Fibroblast of pulmonary artery (primary cell): ENCODE measurements at places on chromosomes 2 and 18.

- DNase-seq: no peak
These were observed 162.3 kb upstream of the REV1 start for GRCh38 chr2:99651930-99652670.

DNA sequence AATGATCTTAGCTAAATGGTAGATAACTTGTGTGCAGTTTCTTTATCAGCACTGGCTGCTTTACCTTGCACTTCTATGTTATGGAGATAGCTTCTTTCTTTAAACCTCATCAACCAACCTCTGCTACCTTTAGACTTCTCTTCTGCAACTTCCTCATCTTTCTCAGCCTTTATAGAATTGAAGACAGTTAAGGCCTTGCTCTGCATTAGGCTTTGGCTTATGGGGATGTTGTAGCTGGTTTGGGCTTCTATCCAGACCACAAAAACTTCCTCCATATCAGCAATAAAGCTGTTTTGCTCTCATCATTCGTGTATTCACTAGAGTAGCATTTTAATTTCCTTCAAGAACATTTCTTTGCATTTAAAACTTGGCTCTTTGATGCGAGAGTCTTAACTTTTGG, 123.7 kb downstream of the PIK3C3 start:
- peak; percentile 57 for DNase-seq

- peak; percentile 71 for DNase-seq
These were observed 9.8 kb upstream of the MREG start for GRCh38 chr2:216023055-216023648.

- no peak for DNase-seq
These were observed 18.9 kb downstream of the CPO start for GRCh38 chr2:206958261-206958660.

DNA sequence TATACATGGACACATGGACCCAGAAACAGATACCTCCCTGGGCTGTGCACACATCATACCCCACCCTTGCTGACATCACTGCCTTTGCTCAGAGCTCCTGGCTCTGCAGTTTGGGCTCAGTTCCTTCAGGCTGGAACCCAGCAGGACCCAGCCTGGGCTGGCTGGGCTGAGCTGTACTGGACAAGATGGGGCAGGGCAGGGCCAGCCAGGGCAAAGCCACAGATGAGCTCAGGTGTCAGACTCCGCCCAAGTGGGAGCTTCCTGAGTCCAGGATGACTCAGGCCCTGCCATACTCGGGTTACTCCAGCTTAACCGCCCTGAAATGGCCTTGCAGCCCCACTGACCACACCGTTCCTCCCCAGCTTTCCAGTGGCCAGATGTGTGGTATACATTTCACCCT, 284.9 kb downstream of the OSR1 start:
- DNase-seq: peak; percentile 16

DNA sequence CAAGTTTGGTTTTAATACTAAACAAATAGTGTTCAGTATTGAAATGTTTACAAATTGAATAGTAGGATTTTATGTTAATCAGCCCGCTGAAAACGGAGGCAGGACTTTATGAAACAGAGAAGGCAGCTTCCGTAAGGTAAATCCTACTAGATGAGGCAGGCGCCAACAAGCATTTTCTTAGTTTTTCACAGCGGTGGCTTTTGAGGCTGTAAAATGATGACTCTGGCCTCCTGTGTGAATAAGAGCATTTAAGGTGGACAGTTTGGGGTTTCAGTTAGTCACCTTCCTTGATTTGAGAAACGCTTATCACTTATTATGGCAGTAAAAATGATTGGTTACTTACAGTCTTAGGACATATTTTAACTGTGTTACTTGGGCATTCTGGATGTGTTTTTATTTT, 212.9 kb downstream of the PTGR3 start:
- no peak for DNase-seq

GRCh38 chr2:239725551-239725890, 299.6 kb downstream of the NDUFA10 start:
- no peak for DNase-seq

GRCh38 chr2:178241844-178242551, 47.7 kb downstream of the OSBPL6 start:
- DNase-seq: peak; percentile 97

- DNase-seq: no peak
These were observed 1146.9 kb upstream of the NRXN1 start for GRCh38 chr2:52178845-52179244.

DNA sequence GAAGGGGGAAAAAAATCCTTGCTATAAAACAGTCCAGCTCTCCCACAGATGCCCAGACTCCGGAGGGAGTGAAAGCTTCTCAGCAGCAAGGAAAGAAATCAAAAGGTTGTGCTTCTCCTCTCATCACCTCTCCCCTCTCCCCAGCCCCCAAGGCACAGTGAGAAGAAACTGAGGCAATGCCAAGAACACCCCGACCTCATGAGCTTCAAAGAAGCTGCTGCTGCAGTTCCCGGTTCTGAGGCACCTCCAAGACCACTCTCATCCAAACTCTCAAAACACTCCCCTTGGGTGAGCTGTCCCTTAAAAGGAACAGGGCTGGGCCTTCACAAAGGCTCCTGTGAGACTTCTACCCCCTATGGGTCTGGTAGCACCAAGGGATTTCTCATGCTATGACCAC, 62.0 kb upstream of the KLF7 start:
- DNase-seq: no peak

GRCh38 chr2:46632349-46632748, 153.0 kb downstream of the TMEM247 start:
- DNase-seq: peak; percentile 84

DNA sequence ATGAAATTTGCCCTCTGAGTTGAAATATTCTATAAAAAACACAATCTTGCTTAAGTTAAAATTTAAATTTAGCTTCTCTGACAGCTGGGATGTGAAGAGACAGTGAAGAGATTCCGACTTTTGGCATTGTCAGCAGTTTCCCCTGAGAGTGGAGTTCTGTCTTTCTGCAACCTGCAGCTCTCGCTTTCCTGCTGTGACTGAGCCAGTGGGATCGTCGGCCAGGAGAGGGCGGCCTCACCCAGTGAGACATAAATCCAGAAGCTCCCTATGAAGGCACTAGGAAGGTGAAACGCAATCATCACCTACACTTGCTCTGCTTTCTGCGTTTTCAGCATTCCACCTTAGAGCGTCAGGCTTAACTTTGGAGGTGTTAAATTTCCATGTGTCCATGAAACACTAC, 75.4 kb upstream of the HNMT start:
- peak; percentile 36 for DNase-seq

DNA sequence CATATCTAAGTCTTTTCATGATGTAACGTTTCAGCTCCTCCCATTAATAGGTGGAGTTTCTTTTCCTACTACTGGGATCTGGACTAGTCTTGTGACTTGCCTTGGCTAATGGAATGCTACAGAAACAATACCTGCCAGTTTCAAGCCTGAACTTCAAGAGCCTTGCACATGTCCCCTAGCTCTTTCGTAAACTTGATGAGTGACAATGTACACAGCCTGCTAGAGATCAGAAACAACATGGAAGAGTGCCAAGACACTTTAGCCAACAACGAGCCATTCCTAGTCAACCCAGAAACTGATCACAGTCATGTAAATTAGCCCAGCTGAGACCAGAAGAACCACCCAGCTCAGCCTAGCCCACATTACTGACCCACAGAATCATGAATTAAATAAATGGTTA, 24.8 kb upstream of the STK39 start:
- DNase-seq: peak; percentile 4

- DNase-seq: no peak
These were observed 4.7 kb upstream of the TEX261 start for GRCh38 chr2:70999362-70999761.

DNA sequence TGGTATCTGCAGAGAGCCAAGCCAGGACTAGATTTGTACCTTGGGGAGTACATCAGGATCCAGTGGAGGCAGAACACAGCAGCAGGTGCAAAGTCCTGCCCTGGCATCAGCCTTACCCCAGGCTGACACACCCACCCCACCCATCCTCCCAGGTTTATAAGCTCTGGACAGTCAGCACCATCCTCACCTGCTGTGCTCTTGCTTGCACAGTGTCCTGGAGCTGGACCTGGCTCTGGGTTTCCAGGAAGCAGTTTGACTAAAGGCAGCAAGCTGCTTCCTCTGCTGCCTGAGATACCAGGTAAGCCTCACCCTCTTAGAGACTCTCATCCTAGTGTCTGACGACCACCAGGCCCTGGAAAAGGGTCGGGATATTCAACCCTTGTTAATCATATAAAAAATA, at the start of gene SULT1C3:
Gene SULT1C3, plus strand, starts transcription at position 183 of the 400 bp plus-strand sequence. CDS start 7,227 bp downstream, outside the sequence.
- DNase-seq: no peak

DNA sequence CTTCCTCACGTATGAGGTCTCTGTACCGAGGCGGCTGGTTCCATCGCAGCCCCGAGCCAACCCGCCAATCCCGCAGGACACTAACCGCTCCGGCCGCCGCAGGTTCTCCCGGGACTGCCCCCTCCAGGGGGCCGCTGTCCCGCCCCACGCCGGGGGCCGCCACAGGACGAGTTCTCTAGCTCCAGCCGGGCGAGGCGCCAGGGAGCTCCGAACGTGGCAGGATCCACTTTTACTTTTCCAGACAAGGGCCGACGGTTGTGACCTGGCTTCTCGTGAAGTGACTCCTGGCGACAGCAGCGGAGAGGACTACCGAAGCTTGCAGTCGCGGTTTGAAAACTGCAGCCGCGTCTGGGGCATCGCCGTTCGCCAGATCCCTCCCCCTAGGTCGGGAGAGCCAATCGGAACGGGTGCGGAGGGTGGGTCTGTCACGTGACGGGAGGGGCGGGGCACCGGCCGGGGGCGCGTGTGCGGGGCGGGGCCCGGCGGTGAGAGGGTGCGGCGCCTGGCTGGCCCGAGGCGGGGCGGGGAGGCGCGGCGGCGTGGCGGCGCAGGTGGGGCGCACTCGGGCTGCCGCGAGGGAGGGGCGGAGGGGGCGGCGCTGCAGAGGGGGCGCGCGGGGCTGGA, at the start of gene STK17B:
Gene STK17B, minus strand, starts transcription at position 331 of the 624 bp plus-strand sequence. CDS start 8,195 bp downstream, outside the sequence.
- DNase-seq: peak; percentile 93

DNA sequence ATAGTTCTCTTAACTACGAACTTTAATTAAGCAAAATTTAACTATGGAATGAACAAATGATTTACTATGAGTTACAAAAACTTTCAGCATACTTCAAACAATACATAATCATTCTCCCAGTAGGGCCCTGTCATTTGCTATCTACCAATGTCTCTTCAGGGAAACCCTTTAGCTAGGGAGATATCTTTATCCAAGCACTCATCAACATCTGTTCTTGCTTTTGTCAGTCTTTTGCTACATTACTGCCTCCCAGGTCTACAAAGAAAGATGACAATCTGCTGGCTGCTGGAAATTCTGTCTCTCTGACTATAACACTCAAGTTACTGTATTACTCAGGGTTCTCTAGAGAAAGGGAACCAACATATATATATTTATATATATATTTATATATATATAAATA, 1626.3 kb upstream of the CELF4 start:
- DNase-seq: no peak

DNA sequence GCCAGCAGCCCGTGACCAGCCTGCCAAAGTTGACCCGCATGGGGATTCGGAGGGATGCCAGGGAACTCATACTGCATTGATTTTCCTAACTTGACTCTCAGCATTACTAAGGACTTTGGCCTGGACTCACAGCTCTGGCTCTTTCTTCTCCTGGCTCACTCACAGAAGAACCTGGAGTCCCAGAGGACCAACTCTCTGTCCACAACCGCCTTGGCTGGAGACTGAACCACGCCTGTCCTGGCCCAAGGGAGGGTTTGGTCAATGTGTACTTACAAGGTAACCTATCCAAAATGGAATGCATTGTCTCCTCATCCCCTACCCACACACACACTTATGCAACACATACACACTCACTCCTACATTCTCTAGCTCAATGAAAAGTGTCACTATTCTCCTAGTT, 135.6 kb upstream of the KLHL29 start:
- no peak for DNase-seq

- no peak for DNase-seq
These were observed 38.4 kb upstream of the APCDD1 start for GRCh38 chr18:10416065-10416464.

DNA sequence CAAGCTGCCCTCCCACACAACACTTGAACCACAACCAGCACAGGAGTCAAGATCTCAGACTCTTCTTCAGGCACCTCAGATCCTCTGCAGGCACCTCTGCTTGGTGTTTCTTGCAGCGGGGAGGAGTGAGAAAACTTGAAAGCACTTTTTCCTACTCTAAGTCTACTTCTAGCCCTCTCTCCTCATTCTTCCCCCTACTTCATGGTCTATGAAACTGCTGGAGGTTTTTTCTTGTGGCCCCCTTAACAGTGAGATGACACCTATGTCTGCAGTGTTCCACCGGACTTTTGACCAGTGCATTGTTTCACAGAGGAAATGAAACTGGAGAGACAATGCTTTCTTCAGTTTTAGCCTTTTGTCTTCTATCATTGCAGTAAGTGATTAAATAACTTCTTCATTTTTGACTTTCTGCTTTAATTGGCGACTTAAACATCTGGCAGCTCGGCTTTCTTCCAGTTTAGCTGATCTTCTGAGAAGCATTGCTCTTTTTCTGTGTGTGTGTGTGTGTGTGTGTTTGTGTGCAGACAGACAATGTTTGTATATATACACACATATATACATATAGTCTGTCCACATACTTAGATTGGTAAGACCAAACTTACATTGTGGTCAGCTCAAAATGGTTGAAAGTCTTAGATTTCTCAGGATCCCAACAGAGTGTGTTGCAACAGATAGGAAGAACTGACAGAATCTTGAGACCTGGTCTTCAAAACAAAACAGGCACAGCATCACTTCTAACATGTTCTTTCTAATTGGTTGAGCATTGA, 1474.0 kb upstream of the TMEFF2 start:
- DNase-seq: no peak

- DNase-seq: no peak
These were observed 1130.3 kb upstream of the CDH2 start for GRCh38 chr18:29307231-29307630.

GRCh38 chr2:239014458-239015217, 166.8 kb downstream of the TWIST2 start:
- DNase-seq: no peak

- DNase-seq: peak; percentile 27
These were observed 3.3 kb downstream of the TAF1B start for GRCh38 chr2:9846554-9846953.

- DNase-seq: peak; percentile 82
These were observed 80.0 kb downstream of the ETAA1 start for GRCh38 chr2:67476809-67477790.

DNA sequence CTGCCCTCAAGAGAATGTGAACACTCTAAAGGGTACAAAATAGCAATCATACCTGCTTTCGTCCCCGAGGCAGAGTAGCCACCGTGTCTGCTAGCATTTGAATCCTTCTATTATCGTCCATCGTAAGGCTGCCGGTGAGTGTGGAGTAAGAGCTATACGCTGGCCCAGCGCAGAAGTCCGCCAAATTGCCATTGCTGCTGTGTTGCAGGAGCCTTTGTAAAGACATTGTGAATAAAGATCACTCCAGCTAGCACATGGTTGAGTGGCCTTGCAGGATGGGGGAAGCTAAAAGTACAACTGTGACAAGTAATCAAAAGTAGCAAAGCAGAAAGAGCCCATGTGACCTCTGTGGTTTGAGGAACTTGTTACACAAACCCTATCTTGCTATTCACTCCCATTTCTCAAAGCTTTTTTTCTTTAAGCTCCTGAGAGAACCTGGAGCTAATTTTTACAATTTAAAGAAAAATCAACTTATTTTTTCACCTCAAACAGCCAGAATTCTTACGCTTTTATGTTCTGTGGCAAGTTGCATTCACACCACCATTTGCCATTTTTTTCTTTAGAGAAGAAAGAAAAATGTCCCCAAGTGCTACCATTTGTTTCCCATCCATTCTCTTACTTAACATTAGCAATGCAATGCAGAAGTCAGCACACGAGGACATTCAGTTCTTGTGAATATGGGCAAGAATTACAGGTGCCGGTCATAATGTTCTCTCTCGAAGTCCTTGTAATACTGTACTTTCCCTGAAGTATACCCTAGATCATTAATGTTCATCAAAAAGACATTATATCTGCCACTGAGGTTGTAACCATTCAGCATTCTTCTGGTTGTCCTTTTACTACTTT, at the start of gene CYTIP:
Gene CYTIP, minus strand, starts transcription at position 295 of the 846 bp plus-strand sequence. Its CDS starts 69 bp downstream, at position 226.
- no peak for DNase-seq

GRCh38 chr2:147487286-147487977, 357.4 kb upstream of the ACVR2A start:
- no peak for DNase-seq
